ENCODE measurements at places on chromosomes 7 and 10. TPM values are rescaled to one million over a fixed set of nuclear protein-coding genes. Genes with fewer than 3 reads are reported as not detected.

DNA sequence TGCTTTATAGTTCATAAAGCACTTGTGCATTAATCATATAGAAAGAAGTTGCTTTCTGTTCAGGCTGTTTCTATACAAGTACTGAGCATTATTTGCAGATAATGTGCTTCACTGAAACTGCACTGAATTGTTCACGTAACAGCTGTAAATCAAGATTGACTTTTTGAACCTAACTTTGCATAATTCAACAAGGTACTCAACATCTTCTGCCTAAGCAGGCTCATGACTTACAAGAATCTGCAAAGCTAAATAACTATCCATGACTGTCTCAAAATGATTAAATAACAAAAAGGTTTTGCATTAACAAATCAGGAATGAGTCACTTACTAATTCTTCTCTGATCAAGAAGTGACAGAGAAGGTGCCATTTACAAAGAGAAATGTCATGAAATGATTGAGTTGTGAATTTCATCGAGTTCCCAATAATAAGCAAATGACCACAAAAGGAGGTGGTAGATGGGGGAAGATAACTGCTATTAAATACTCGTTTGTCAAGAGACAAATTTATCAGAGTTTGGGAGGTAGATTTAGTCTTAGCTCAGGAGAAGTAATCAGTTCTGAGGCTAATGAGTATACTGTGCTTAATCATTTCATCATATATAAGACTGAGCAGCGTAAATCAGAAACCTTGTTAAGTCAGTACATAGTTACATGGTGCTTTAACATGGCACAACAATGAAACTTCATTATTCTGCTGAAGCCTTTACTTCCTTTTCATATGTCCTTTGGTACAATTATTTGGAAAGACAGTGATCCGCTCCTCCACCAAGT, 161.3 kb upstream of the LRRN3 start:
- no peak for DNase-seq

Gene NPFFR1
- not detected for total RNA-seq

DNA sequence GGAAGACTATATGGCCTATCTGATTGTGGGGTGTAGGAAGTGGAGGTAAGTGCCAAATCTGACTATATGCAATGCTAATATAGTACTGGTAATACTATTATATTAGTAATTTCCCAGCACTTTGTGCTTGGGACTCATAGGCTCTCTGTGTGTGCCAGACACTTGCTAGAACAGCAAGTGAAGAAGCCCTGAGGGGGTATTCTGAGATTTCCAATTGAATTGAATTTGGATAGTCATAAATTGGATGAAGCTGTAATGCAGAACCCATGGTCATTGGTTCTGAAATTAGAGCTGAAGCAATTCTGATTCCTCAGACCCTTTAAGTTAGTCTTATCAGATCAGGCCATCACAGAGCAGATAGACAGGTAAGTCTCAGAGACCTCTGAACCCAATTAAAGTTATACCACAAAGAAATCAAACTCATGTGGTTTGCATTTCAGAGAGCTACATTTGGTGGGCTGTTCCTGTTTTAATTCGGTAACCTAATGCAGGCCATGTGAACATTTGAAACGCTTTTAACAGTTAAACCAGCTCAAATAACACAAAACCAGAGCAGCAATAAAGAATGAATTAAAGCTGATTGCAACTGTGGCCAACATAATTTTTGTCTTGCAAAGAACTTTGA, 179.5 kb downstream of the CREB5 start:
- DNase-seq, result no peak

DNA sequence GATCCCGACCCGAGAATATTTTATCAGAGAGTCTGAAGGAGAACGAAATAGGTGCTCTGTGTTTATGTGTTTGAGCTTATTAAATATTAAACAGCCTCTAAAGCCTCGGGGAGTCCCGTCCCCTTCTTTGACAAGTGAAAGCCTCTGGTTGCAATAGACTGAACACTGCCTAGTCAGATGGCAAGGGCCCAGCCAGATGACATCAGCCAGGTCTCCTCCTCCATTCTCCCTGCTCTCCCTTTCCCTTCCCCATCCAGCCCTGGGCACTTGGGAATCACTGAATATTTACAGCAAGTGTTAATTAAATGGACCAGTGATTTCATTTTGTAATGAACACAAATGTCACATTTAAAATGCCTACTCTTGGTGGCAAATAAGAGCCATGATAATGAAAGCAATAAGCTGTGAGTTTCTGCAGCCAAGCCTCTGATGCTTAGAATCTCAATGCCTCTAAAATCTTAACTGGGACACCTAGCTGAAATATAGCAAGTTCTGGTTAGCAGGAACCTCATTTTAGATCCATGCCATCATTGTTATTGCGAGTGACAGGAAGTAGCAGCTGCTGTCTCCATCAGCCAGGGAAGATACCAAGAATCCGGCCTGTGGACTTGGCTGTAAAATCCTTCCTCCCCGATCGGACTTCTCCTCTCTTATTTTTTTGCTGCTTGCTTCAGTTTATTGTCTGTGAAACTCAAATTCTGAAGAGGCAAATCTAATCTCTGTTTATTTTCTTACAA, 202.1 kb downstream of the PRPF18 start:
- DNase-seq, result peak; percentile 37

Gene FAM25C
- total RNA-seq, result not detected

Gene EBF3
- total RNA-seq, result not detected

Gene UNC5B
- total RNA-seq, result 1.7 TPM

DNA sequence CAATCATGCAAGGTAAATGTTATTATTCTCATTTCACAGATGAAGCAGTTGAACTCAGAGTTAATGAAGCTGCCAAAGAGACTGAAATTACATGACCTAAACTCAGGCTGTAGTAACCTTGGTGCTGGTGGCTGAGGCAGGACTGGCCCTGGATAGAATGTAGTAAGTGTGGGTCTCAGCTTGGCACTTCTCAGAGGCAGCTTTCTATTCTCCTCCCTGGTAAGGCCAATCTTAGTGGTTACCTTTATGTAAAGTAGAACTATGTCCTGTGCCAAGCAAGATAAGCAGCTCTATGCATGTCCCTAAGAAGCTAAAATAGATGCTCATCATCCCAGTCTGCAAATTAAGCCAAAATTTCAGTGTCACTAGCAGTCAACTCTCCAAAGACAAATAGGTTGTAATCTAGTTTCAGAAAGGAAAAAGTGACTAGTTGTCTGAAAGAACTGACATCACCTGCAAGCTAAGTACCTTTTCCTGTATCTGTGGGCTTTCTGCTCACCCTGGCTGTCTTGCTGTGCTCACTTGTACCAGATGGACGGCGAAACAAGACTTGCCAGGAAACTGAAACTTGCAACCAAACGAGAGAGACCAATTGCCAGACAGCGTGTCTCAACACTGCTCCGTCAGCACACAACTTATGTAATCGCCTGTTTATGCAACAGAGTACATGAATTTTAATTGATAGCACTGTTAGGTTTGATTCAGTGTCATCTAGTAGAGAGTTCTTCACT, 43.7 kb downstream of the CH25H start:
- no peak for DNase-seq

GRCh38 chr10:777913-778479, 88.5 kb upstream of the DIP2C start:
- DNase-seq, result no peak
